ENCODE measurements at places on chromosomes 3 and 15.

GRCh38 chr15:70556151-70556741 lies 207.1 kb downstream of the UACA start:
- no peak for DNase-seq

- no peak for DNase-seq
Observed at GRCh38 chr15:38682363-38682762, 117.7 kb upstream of the RASGRP1 start.

DNA sequence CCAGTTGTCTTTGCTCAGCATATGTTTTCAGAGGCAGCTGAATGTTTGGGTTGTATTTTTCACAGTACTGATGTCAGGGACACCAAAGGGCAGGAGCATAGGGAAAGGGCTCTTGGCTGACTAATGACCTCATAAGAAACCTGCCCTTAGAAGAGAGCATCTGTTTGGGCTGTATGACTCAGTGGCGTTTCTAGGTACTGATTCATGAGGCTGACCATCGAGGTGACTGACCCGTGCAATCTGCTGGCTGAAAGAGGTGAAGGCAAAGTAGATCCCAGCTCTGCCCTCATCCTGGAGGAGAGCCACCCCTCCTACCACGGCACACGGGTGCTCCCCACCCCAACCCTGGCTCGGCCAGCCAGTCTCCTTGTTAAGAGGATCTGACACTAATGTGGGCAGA lies 8.3 kb downstream of the LMCD1 start:
- no peak for DNase-seq

- DNase-seq = no peak
Observed at GRCh38 chr3:169131690-169132464, 531.6 kb downstream of the MECOM start.
